ENCODE measurements at places on chromosomes 2 and 18. TPM values are rescaled to one million over a fixed set of nuclear protein-coding genes. Genes with fewer than 3 reads are reported as not detected.

- DNase-seq: no peak
Measured at GRCh38 chr18:12880541-12880910, 3.5 kb downstream of the PTPN2 start.

GRCh38 chr2:216405588-216405987 is 6.7 kb upstream of the SMARCAL1 start:
- DNase-seq: no peak

DNA sequence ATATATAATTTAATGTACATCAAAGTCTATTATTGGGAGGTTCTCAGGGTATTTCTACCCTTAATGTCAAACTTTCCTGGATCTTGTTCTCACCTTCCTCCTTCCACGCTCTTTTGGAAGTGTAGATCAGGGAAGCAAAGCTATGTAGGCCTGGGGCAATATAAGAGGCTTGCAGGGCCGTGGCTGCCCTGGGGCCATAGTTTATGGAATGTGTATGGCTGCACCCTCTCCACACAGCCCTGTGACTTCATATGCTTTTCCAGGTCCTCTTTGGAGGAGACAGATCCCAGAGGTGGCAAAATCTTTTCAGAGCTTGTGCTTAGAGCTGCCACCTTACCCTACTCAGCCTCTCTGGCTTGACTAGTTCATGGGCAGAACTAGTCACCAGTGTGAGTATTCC is 82.9 kb downstream of the PLB1 start:
- no peak for DNase-seq

GRCh38 chr2:55408098-55408882 is 11.4 kb downstream of the CCDC88A start:
- DNase-seq: no peak

GRCh38 chr2:4122726-4123125 is 419.4 kb downstream of the DCDC2C start:
- no peak for DNase-seq

DNA sequence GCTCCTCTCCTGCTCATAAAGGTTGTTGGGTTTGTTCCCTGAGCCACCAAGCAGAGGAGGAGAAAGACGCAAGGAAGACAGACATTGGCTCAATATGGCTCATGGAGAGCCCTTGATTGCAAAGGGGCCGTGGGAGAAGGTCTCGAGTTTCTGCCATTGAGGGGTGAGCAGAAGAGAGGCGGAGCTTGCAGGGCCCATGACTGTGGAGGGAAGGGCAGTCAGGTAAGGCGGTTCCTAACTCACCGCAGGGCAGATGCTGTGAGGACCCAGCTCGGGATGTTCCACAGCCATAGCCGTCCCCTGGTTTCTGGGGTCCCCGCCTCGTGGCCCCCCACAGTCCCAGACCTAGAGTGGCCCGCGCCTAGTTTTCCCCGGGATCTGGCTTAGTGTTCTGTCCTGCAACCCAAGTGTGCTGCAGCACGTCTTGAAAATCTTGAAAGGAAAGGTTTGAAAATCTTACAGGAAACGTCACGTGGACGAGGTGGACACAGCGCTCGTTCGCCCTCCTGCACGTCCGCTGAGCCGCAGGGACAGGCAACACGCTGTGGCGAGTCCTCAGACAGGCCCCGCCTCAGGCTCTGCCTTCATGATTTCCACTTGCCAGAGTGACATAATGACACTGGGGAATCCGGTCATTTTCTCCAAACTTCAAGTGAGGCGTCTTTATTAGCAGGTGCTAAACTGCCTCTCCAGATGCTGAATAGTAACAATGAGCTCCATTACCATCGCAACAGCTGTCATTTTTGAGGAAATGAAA is 105.5 kb upstream of the HDAC4 start:
- no peak for DNase-seq

STK11IP gene
- total RNA-seq: 13.9 TPM

Data from heart left ventricle (tissue), 16 donors.